ENCODE measurements at places on chromosomes 4 and X. TPM values are rescaled to one million over a fixed set of nuclear protein-coding genes. Genes with fewer than 3 reads are reported as not detected.

GRCh38 chr4:112448306-112449132 is 67.5 kb downstream of the NEUROG2 start:
- no peak for DNase-seq

DNA sequence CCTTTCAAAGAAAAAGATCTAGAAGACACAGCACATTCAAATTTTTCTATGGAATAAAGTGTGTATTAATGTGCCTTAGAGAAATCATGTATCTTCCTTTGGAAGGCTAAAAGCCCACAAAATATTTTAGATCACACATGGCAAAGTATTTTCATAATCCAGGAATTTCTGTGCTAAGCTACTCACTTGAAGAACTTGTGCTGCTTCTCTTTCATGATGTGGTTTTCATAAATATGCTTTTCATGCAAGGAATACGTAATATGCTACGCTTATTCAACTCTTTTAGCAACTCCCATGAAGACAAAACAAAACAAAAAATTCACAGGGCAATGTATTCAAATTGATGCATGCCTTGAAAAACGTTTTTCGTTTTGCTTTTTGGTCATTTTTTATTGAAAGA is 125.6 kb downstream of the ARHGAP24 start:
- no peak for DNase-seq

- no peak for DNase-seq
These were observed 52.4 kb downstream of the GAK start for GRCh38 chr4:879729-880077.

GRCh38 chr4:157804986-157805385 is 367.8 kb downstream of the GASK1B start:
- DNase-seq = no peak

DNA sequence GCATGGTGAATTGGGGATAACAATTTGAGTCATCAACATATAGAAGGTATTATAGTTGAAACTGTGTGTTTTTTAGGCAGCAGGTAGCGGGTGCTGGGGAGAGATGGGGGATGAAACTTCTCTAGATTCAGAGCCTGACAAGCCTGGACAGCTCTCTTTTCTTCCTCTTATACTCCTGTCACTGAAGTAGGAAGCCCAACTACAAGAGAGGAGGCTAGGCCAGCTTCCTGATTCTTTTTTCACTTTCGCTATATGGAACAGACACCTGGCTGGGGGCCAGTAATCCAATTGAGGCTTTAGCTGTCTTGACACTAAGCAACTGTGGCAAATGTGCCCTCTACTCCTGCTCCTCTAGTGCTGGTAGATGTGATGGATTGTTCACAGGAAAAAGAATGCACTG is 69.2 kb downstream of the PHKA1 start:
- no peak for DNase-seq

DNA sequence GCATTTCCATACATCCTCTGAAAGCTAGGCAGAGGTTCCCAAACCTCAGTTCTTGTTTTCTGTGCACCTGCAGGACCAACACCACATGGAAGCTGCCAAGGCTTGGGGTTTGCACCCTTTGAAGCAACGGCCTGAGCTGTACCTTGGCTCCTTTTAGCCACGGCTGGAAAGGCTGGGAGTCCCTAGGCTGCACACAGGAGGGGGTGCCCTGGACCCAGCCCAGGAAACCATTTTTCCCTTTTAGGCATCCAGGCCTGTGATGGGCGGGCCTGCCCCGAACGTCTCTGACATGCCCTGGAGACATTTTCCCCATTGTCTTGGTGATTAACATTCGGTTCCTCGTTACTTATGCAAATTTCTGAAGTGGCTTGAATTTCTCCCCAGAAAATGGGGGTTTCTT is 17.4 kb upstream of the PCSK1N start:
- no peak for DNase-seq

DNA sequence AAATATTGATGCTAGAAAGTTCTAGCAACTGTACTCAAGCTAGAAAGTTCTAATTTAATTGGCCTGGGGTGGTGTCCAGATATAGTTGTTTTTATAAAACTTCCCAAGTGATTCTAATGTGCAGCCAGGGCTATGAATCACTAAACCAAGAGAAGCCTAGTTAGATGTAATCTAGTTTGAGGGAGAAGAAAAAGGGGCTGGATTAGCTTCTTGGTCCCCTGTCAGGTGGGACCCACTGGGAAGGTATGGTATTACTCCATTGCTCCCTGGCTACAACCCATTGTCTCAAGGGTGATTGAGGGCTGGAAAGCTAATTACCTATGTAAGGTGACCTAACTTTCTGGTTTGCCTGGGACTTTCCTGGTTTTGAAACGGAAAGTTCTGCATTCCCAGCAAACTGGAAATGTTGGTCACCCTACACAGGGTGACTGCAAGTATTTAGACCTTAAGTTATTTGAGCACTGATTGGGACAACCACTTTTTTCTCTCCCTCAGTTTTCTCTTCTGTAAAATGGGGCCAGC is 23.9 kb upstream of the MSN start:
- DNase-seq = no peak

- DNase-seq = no peak
These were observed 12.8 kb downstream of the MTM1 start for GRCh38 chrX:150581093-150581775.

DNA sequence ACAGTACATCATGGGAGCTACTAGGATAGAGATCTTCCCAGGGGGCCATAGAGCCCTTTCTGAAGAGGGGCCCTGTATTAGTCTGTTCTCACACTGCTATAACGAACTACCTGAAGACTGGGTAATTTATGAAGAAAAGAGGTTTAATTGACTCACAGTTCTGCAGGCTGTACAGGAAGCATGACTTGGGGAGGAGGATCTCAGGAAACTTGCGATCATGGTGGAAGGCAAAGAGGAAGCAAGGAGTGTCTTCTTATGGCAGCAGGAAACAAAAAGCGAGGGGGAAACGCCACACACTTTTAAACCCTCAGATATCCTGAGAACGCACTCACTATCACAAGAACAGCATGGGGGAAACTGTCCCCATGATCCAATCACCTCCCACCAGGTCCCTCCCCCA is 4.2 kb upstream of the SLC9A6 start:
- no peak for DNase-seq

GRCh38 chr4:147958489-147959065 is 226.7 kb downstream of the ARHGAP10 start:
- no peak for DNase-seq

GRCh38 chrX:85993539-85994197 is 53.7 kb downstream of the CHM start:
- no peak for DNase-seq

DNA sequence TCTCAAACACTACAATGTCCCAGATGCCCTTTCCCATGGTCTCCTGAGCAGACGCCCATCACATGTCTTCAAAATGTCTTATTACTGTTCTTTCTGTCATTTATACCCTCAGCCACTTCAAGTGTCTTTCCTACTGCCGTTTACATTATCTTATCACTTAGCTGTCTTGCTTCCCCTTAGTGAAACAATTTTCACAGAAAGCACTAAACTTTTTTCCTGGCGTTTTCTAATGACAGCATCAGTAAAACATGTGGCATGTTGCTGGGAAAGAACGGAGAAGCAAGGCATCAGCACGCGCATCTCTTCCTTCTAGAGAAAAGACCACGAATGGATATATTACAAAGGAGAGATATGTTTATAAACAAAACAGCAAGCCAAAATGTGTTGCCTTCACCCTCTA is 189.7 kb upstream of the SLIT2 start:
- no peak for DNase-seq

- DNase-seq = no peak
These were observed 238.2 kb upstream of the MAD2L1 start for GRCh38 chr4:120304801-120305200.

DNA sequence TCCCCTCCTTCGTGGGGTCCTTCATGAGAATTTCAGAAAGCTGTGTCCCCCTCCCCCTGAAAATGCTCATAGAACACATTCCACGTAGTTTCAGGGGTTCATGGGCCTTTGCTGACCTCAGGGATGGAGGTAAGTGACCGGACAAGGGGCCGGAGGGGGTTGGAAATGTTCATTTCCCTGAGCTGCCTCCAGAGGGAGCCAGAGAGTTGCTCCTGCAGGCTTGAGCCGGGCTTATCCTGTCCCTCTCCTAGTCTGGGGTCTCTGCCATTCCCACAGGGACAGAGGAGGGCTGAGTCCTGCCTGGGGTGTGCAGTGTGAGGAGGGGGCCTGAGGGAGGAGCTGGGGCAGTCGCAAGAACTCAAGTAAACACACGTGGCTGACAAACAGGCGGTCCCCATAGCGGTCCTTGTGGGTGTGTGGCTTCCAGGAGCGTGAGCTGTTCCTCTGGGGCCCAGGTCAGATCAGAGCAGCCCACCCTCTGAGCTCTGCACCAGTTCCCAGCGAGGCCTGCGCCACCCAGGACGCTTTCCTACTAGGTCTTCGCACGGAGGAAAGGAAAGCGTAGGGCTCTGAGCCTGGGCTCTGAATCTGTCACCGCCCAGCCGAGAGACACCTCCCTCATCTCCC is 62.5 kb downstream of the WFS1 start:
- DNase-seq = no peak

GRCh38 chr4:138344054-138344453 is 101.9 kb upstream of the SLC7A11 start:
- DNase-seq = no peak

DNA sequence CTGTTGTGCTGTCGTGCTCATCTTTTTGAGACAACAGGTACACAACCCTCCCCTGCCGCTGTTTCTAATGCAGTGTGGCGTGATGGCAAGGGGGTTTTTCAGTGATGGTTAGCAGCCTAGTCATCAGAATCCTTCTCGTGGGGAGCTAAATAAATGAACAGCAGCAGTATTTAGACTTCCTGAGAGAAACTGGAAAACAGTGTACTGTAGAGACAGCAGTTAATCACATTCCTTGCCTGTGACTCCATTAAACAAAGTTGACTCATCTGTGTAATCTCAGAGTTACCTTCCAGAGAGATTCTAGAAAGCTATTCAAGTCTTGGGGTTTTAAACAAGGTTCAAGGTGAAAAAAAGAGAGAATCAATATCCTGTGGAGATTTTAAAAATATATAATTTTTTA is 1753.2 kb upstream of the PCDH7 start:
- DNase-seq = no peak

DNA sequence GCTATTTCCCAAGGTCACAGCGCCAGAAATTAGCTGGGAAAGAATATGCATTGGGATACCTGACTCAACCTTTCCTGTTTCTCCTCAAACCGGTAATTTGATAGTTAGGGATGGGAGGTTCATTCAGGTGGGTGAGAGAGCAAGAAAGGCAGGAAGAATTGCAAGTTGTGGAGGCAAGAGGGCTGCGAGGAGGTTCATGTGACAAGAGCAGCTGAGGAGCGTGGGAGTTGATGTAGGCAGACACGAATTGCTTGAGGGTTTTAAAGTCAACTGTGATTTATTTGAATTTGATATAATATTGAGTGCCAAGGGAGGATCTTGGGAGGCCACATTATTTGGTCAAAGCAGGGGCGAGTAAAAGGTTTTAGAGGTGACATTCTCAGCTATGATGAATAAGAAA is 329.0 kb downstream of the STIM2 start:
- DNase-seq = no peak

- DNase-seq = no peak
These were observed 685.5 kb downstream of the KCTD8 start for GRCh38 chr4:43763029-43763610.

- DNase-seq = no peak
These were observed 51.7 kb upstream of the VEGFC start for GRCh38 chr4:176844448-176844847.

DNA sequence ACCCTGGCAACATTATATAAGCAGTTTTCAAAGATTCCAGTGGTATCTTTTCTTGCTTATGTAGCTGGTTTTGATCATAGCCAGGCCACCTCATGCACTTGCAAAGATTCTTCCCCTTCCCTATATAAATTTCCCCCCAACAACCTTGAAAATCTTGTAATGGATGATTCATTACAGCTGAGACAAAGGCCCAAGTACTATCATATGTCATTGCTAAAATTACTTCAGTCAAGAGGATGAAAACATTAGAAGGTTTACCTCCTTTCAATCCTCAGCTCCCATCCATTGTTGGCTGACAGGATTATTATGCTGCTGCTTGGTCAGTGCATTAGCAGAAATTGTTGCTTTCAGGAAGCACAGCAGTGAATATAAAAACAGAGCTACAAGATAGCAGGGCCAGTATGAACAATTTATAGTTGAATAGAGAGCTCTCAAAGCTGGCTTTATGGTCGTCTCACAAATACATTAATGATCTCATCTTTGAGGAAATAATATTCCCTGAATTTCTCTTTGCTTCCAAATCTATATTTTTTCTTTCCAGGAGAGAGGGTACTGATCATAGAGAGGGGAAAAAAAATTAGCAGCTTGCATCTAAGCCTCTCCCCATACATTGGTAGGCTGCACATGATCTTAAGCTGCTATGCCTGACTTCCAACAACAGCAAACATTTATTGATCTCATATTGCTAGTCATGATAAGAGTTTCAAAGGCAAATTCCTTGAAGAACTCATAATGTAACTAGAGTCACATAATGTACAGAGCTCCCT is 7.7 kb upstream of the ARHGEF38 start:
- DNase-seq = no peak

The PACRGL gene
- 9.2 TPM for total RNA-seq

The SH3D19 gene
- total RNA-seq = 142 TPM

The HTN1 gene
- total RNA-seq = not detected

The SLC9B2 gene
- total RNA-seq = 6.4 TPM

The SFRP2 gene
- 2.1 TPM for total RNA-seq

The PDCL2 gene
- total RNA-seq = not detected

The CDKL2 gene
- total RNA-seq = 0.70 TPM

The NKX3-2 gene
- 0.30 TPM for total RNA-seq

The DMP1 gene
- total RNA-seq = not detected

The GYPE gene
- total RNA-seq = 0.32 TPM

The PRICKLE3 gene
- total RNA-seq = 10.3 TPM
